ENCODE measurements at places on chromosomes 16 and 17.

DNA sequence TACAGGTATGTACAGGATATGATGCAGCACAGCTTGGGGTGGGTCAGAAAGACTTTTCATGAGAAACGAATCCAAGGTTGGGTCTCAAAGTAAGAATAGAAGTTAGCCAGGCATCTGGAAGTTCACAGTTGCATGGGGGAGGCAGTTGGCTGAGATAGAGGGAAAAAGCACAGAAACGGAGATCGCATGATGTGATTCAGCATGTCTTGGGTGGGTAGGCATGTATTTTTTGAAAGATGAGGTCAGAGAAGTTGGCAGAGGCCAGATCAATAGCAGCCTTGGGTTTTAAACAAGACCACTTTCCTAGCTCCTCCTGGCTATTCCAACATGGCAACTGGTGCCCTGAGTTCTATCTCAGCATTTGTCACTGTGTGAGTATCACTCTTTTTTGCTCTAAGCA, 67.2 kb downstream of the PCTP start:
- no peak for DNase-seq

- DNase-seq, result no peak
These were observed 156.5 kb upstream of the KCNJ18 start for GRCh38 chr17:21535686-21536375.

- DNase-seq, result no peak
These were observed 14.1 kb downstream of the FLYWCH2 start for GRCh38 chr16:2897110-2897509.

GRCh38 chr16:3152277-3152990, 17.6 kb downstream of the ZNF213 start:
- DNase-seq, result peak; percentile 53

- no peak for DNase-seq
These were observed 52.5 kb downstream of the NKD1 start for GRCh38 chr16:50600582-50601283.

GRCh38 chr17:63042256-63042812, 76.3 kb downstream of the TANC2 start:
- no peak for DNase-seq

DNA sequence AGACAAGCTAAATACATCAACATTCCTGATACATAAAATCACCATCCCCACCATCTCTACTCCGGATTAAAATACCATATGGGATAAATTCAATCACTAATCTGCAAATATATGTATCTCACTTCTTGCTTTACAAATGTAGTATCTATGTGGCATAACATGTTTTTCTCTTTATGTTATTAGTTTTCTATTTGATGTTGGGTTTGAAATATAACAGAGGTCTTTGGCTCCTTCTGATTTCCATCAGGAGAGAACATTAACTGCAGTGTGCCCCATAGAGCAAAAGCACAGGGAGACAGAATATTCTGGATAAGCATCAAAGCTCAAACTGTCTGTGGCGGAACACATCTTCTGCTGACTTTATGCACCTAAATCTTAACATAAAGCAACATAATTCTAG, 547.2 kb upstream of the CDH8 start:
- no peak for DNase-seq

- no peak for DNase-seq
These were observed 20.4 kb downstream of the RBFOX3 start for GRCh38 chr17:79590523-79590860.

DNA sequence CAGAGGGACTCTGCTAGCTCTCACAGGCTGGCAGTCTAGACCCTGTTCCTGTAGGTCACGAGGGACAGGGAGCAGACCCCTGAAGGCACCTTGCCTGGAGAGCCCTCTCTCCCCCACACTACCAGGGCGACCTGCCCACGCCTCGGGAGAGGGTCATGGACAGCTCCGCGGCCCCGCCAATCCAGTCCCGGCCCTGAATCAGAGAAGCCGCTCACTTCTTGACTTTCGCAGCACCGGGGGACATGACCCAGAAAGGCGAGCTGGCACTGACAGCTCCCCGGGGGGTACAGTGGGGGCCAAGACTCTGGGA, 5.1 kb downstream of the KIFC3 start:
- no peak for DNase-seq

- DNase-seq, result no peak
These were observed 504 bp downstream of the ZNF263 start for GRCh38 chr16:3283543-3284447.

DNA sequence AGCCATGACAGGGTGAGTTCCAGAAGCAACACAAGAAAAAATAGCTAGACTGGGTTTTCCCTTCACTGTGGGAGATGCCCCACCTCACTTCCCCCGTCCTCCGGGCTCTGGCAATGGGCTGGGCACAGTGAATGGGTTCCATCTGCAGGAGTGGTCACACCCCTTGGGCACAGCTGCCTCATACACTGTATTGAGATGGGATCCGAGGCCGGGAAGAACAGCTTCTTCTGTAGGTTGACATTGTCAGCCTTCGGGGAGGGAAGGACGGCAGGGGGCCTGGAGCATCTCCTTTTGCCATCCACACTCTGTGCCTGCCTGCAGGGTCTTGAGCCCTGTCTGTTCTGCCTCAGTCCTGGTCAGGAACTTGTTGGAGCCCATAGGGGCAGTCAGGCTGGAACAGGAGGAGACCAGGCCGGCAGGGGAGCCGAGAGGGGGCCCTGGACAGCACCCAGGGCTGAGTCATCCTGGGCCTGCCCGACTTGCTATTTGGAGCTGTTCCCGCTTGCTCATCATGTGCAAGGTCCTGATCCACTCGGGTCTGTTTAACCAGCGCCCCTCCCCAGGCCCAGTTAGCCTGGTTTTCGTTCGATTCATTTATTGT, 286.7 kb downstream of the SEC14L1 start:
- no peak for DNase-seq

DNA sequence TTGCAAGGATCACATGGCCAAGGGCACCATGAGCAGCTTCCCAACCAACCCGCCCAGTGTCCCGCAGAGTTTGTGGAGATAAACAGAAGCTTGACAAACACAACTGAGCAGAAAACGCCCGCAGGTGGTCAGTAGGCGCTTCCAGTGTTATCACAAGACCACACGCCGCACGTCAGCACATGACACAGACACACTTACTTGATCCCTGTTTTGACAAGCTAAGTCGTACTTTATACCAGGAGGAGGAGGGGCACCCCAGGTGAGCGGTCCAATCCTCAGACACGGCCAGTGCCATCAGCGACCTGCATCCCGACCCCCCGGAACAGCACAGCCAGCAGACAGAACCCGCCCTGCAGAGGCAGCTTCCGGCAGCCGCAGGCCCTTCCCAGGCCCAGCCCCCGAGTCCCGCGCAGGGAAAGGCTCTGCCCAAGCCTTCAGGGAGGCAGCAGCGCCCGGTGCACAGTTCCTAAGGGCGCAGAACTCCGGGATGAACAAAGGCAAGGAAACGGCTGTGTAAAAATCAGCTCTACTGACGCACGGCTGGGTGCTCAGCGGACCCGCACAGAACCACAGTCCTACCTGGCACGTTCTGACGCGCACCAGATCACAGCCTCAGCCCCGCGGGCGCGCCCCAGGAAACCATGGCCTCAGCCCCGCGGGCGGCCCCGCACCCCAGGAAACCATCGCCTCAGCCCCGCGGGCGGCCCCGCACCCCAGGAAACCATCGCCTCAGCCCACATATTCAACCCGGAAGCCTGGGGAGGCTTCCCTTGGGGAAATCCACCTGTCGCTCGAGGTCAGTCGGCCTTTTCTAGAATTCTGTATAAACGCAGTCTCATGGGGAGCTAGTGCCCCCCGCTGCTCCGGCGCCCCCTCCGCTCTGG, 27.8 kb downstream of the AXIN1 start:
- peak; percentile 73 for DNase-seq

DNA sequence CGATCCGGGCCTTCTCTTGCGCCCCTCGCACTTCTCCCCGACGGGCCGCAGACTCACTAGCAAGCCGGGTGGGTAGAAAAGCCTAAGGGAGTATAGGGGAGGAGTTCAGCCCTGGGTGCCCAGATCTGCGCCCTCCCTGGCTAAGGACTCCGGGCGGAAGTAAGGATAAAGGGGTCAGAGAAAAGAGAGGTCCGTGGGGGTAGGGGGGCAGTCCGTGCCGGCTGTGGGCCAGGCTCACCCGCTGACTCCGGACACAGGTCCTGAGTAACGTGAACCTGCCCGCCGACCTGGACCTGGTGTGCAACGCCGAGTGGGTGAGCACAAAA, 1.8 kb downstream of the NAGS start:
- DNase-seq, result no peak

- DNase-seq, result peak; percentile 65
These were observed 12.0 kb downstream of the RARA start for GRCh38 chr17:40320756-40321523.

DNA sequence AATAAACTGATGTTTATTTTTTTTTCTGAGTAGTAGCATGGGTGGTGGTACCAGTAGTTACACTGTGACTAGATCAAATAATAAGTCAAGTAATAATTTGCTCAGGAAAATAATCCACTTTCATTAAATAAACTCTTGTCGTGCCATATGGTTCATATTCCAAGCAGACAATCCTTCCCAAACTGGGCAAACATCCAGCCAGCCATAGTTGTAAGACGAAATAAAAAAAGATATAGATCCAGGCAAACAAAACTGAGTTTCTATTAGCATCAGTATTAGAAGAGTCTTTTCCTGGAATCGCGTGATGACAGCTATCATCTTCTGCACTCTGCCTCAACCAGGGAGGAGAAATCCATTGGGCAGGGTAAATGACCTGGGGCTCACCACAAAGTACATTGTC, 508.4 kb upstream of the GOT2 start:
- no peak for DNase-seq

DNA sequence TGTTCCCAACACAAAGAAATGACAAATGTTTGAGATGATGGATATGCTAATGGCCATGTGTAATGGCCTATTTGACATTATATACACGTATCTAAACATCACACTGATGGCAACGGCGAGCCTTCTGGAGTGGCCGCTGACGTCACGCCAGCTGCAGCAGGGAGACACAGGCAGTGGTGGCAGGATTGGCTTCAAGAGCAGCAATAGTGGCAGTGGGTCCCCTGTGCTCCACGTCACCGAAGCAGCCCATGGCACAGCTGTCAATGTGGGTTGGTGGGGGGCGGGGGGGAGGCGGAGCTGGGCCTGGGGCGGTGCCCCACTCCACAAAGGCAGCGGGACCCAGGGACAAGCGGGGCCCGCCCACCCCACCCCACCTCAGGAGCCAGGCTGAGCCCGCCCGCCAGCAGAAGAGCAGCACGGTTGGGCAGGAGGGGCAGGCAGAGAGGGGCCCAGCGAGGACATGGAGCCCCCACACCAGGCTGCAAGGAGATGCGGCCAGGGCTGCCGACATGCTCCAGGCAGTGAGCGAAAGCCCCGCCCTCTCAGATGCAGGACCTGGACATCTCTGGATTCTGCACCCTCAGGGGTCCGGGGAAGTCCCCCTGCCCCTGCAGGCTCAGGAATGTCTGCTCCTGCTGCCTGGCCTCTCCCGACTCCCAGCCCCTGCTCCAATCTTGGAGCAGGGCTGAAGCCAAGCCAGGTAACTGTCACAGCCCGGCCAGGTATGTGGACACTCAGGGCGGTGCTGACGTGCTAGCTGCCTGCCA, 64.6 kb downstream of the USP32 start:
- no peak for DNase-seq

- no peak for DNase-seq
These were observed 92.9 kb upstream of the CHMP6 start for GRCh38 chr17:80898716-80899115.

- DNase-seq, result no peak
These were observed 83.3 kb downstream of the KATNIP start for GRCh38 chr16:27633221-27633620.

DNA sequence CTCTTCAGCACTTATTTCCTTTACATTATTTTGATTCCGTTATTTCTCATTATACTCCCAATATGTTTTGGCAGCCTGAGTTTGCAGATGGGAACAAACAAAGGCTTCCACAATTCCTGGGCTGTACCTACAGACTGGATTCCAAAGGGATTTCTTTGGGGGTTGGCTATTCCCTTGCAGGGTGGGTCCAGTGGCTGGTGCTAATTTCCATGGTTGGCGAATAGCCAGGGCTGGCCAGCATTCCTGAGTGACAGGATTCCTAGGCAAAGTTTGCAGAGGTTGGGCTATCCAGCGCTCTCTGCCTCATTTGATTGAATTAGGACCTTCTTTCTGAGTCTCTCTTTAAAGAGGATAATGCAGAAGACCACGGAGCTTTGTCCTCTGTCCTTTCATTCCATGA, 207.4 kb downstream of the MAF start:
- DNase-seq, result no peak

GRCh38 chr16:28573738-28574718, 20.3 kb downstream of the SGF29 start:
- no peak for DNase-seq

GRCh38 chr17:82674656-82675475, 23.6 kb downstream of the RAB40B start:
- no peak for DNase-seq

- DNase-seq, result no peak
These were observed 12.7 kb upstream of the PABPN1L start for GRCh38 chr16:88878967-88879787.

GRCh38 chr16:78709137-78709884, 609.9 kb downstream of the WWOX start:
- no peak for DNase-seq

- DNase-seq, result no peak
These were observed 1.6 kb downstream of the ITGA3 start for GRCh38 chr17:50057521-50057991.

- DNase-seq, result no peak
These were observed 5.7 kb upstream of the TCAP start for GRCh38 chr17:39659279-39660010.

DNA sequence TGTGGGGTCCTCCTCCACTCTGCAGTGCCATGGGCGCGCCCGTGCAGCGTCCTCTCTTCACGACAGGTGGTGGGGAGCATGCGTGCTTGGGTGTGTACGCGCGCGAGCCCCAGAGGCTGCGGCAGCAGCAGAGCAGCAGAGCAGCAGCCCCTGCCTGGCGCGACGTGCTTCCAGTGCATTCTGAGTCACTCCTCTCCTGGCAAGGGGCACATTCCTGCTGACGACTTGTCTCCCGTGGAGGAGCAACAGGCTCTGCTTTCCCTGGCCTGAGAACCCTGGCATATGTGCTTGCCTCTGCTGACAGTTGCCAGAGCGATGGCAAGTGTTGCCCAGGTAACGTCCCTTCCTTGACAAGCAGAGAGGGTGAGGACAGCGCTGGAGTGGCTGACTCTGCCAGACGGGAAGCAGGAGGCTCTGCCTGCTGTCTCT, 133.8 kb upstream of the PLCG2 start:
- no peak for DNase-seq
